ENCODE measurements at places on chromosomes 2 and 18.

DNA sequence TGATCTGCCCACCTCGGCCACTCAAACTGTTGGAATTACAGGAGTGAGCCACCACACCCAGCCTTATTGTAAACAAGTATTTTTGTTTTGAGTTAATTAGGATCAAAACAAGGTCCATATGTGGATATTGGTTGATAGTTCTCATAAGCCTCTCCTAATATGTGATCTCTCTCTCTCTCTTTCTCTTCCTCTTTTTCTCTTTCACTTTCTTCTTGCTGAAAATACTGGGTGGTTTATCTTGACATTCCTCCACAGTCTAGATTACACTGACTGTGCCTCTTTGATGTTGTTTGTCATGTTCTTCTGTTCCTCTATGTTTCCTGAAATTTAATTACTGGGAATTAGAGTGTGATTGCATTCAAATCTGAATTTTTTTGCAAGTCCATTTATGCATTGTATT, 547.5 kb upstream of the NRXN1 start:
- no peak for DNase-seq

- DNase-seq = no peak
These were observed 63.2 kb downstream of the DLGAP1 start for GRCh38 chr18:4391859-4392258.

- DNase-seq = no peak
These were observed 123.5 kb downstream of the OSBPL6 start for GRCh38 chr2:178317811-178318210.

- DNase-seq = no peak
These were observed 147.5 kb downstream of the METTL4 start for GRCh38 chr18:2423761-2424160.

- no peak for DNase-seq
These were observed 98.8 kb upstream of the MGAT4A start for GRCh38 chr2:98829581-98830270.

DNA sequence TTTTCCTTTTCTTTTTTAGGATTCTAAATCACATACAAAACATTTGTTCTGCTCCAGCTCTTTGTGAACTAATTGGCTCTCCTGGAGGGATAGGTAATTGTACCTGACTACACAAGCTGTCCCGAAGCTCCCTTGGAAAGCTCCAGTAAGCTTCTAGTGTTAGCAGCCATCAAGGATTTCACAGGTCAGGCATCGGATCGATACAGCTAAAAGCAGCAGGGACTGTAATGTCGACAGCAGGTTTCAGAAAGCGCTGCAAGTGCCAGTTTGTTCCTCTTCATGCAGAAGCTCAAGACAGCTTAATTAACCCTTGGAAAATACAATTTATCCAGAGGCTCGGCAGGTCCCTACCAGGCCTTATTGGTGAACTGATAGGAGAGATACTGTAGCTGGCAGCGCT, 87.2 kb upstream of the VRK2 start:
- no peak for DNase-seq

All from cardiac fibroblast (primary cell).